Stimulated activated CD8-positive, alpha-beta memory T cell treated with anti-CD3 and anti-CD28 coated beads, Interleukin-2, amount 100 ng/mL, for 1 hour (primary cell): ENCODE measurements at places on chromosomes 5 and 9.

DNA sequence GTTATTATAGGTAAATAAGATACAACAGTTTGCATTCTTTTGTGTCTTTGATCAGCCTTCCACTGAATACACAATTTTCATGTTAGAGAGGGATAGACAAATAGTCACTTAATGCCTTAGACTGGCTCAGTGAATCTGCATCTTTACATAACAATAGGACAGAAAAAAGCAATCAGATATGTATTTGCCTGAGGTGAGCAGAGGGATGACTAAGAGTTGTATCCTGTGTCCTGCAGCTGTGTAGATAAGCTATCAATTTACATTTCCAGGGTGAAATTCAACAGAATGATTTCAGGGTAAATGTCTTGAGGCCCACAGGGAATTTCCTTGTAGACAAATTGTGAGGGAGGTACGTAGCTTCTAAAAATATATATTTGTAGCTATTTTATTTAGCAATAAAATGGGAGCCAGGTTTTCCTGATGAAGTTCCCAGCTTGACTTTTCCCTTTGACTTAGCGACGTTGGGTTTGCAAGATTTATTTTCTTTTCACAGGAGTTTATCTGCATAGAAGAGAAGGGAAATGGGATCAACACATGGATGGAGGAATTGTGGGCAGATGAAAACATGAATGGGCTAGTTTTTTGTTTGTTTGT lies 586.1 kb upstream of the CDH6 start:
- no peak for DNase-seq

DNA sequence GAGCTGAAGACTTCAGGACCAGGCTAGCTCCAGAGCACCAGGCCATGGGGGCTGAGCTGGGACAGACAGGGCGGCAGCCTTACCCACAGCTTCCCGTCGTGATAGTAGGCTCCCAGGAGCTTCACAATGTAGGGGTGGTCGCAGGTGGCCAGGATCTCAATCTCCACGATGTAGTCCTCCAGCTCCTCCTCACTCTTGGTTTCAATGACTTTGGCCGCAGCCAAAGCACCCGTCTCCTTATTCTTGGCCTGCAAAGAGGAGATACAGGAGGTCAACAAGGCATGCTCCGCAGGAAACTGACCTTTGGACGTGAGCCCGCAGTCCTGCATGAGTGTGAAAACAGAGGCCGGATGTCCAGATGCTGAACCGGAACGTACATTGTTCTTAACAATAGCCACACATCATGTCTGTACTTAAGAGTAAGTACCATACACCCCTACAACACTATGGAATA lies 31.5 kb downstream of the STK10 start:
- DNase-seq, result no peak

- DNase-seq, result no peak
These were observed 41.5 kb downstream of the PIP5K1B start for GRCh38 chr9:68746525-68746924.

DNA sequence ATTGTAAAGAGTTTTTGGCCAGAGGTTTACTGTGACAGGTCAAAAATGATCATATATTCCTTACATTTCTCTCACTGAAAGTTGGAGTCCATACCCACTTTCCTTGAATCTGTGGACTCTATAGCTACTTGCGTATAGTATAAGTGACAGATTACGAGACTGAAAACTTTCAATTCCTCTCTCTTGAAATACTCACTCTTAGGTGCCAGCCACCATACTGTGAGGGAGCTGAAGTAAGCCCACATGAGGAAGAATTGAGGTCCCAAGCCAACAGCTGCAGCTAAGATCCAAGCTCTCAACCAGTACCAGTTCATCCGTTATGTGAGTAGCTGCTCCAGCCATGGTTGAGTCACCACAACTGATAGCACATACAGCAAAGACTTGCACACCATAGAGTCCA lies 128.1 kb upstream of the FAM174A start:
- DNase-seq, result no peak

GRCh38 chr5:128038643-128039042 lies 44.9 kb upstream of the SLC12A2 start:
- no peak for DNase-seq

DNA sequence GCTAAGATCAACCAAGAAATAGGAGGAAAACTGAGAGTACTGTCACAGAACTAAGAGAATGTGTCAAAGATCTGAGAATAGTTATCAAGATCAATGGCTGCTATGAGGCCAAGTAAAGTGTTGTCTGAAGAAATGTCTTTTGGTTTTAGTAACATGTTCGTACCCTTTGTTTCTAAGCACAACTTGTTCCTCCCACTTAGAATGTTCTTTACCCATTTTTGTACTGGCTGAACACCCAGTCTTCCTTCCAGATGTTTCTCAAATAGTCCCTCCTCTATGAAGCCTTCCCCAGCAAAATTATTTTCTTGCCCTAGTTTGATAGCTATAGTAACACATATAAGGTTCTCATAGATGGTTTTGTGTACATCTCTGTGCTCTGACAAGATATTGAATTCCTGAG lies 191.5 kb downstream of the WDR70 start:
- no peak for DNase-seq

- no peak for DNase-seq
These were observed 94.5 kb downstream of the CFAP90 start for GRCh38 chr5:7756453-7756852.

- no peak for DNase-seq
These were observed 68.8 kb upstream of the ICE1 start for GRCh38 chr5:5353681-5354080.

GRCh38 chr5:75933489-75933888 lies 149.7 kb upstream of the SV2C start:
- no peak for DNase-seq

GRCh38 chr9:130180516-130180915 lies 8.3 kb downstream of the NCS1 start:
- no peak for DNase-seq

DNA sequence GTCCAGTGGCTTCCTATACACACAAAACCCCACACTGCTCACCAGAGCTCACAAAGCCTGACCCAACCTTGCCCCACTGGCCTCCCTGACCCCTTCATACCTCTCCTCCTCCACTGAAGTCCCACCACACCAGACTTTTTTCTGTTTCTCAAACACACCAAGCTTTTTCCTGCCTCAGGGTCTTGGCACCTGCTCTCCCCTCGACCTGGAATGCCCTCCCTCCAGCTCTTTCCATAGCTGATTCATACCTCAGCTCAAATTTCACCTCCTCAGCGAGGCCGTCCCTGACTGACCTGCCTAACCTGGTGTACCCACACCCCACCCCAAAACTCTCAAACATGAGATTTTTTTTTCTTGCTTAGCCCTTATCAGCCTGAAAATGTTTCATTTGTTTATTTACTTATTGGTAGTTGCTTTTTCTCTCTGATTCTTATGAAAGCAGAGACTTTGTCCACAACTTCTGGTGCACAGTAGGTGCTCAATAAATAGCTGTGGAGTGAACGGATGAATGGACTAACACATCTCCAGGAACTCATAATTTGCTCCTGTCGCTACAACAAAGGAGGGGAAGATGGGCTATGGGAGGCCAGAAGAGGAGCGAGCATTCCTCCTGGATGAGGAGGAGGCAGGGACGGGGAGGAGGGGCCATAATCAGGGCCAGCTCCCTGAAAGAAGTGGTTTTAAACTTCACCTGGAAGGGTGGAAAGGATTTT lies 84.3 kb downstream of the SH3TC2 start:
- no peak for DNase-seq

DNA sequence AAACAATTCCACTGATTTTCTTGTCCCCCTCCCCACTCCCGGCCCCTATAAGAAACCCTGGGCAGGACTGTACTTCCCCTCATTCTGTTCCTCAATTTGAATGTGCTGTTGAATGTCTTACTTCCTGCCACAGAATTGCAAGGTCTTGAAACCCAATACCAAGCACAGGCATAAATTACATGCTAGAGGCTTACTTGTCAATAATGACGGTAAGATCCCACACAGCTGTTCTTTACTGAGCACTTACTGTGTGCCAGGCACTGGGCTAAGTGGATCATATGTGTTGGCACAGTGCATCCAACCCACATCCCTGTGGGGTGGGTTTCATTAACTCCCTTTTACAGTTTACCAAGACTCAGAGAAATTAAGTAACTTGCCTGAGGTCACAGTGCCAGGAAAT lies 63.4 kb downstream of the MVB12B start:
- DNase-seq, result no peak

- no peak for DNase-seq
These were observed 337.7 kb upstream of the KLF4 start for GRCh38 chr9:107827304-107827703.

- no peak for DNase-seq
These were observed 191.6 kb upstream of the CTNND2 start for GRCh38 chr5:12095808-12096281.

DNA sequence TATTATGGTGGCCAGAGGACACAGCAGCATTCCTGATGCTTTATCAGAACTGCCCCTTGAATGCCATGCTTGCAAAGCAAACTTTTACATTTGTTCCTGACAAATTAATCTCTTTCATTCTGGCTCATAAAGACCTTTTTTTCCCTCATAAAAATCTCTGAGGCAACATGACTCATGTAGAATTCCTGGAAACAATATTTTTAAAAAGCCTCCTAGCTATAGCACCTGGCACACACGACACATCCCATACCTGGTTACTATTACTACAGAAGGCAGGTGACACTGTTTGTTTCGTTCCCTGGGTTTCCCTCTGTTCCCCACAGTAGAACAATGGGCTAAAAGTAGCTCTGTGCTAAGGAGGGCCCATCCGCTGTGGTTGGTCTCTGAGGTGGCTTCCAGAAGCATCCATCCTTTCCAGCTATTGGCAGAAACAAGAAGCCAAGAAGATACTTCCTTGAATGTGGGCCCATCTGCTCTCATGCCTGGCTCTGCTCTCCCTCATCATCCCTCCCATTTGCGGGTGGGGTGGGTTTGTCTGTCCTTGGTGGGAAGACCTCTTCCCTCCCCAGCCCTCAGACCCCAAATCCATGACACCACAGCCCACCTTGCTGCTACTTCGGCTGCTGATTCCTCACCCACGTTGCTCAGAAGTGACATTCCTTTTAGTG lies 59.1 kb downstream of the GALNT12 start:
- DNase-seq, result no peak

- no peak for DNase-seq
These were observed 447.5 kb upstream of the GRIN3A start for GRCh38 chr9:102185962-102186361.

GRCh38 chr5:170303549-170303948 lies 6.0 kb upstream of the LCP2 start:
- no peak for DNase-seq

DNA sequence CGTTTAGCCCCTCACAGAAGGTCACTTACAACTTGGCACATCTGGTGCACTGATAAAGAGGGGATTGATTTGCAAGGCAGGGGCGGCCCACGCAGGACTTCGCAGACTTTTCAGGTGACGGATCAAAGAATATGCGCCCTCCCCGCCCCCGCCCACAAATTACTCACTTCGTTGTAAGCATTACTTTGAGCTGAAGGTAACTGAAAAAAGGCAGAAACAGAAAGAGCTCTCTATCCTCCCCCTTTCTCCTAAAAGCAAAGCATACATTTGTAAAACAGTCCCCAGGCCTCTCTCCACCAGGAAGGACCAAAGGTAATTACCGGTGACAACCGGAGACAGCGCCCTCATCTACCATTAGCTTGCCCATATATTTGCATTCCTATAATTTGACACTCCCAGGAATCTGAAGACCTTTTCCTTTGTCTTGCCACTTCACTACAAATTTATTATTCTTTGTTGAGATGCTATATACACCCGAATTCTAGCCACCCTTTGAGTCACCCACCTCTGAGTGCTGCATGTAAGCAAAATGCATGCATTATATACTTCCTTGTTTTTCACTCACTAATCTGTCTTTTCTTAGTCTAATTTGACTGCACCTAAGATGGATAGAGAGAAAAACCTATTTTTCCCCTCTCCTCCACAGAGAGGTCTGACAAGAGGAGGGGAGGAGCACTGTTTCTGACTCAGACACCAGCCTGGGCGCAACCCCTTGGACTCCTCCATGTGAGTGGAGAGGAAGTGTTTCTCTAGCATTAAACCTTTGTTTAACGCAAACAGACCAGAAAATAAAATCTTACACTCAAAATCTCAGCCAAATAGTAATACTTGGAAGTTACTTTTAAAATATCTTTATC lies 74.7 kb upstream of the SPIN1 start:
- no peak for DNase-seq

DNA sequence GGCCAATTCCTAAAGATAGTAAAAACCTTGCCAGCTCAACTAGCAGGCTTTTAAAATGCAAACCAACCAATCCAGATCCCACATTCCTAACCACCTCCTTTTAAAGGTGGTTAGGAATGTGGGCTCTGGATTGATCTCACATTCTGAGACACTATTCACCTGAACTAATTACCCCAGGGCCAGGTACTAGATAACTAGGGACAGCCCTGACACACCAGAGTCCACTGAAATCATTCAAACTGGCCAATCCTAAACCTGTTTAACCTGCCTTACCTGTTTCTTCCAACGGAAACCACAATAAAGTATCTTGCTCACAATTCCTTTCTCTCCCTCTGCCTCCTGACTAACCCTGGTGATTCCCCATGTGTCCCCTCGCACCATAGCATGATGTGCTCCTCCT lies 168.3 kb upstream of the DMAC1 start:
- DNase-seq, result no peak

DNA sequence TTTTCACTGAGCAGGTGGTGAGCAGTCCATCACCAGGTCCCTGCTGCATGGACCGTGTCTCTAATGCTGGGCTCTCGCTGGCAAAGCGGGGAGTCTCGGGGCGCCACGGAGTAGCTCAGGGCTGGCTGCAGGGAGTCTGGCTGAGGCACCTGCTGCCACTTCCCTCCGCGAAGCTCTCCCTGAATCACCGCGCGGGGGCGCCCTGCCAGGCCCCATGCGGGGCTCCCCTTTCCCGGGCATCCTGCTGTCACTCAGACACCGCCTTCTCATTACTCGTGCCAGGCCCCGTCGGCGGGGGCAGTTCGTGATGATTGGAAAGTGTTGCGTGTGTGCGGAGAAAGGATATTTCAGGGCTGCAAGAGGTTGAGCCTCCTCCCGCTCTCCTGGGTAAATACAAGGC lies 335.8 kb downstream of the IRX2 start:
- DNase-seq, result no peak

GRCh38 chr5:102670224-102670836 lies 84.8 kb upstream of the PAM start:
- DNase-seq, result no peak

DNA sequence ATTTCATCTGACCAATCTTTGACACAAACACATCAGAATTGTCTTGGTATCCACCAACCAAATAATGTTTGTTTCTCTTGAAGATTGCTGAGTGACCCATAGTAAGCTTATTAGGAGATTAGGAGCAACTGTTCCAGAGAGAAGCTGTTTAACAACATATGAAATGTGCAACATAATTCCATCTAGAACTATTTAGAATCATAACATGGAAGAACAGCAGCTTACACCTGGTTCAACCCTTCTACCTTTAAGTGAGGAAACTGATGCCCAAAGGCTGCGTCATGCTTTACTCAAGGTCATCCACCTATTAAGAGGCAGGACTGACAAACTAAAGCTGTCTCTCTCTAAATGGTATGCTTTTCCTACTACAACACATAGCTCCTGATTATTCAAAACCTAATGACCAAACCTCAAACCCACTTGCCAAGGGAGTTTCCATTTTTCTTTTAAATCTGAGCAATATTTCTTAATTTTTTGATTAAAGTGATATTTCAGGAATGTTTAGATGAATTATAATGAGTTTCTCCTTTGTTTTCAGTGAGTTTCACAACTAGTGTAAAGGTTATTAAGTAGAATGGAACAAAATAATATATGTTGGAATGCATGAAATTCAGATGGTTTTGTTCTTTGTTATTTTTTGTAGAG lies 545.9 kb downstream of the RAB3C start:
- DNase-seq, result no peak

- DNase-seq, result no peak
These were observed 103.8 kb upstream of the FBN2 start for GRCh38 chr5:128641861-128642260.

GRCh38 chr9:95581900-95582299 lies 65.1 kb upstream of the PTCH1 start:
- no peak for DNase-seq
